ENCODE measurements at places on chromosomes 11 and 22.

DNA sequence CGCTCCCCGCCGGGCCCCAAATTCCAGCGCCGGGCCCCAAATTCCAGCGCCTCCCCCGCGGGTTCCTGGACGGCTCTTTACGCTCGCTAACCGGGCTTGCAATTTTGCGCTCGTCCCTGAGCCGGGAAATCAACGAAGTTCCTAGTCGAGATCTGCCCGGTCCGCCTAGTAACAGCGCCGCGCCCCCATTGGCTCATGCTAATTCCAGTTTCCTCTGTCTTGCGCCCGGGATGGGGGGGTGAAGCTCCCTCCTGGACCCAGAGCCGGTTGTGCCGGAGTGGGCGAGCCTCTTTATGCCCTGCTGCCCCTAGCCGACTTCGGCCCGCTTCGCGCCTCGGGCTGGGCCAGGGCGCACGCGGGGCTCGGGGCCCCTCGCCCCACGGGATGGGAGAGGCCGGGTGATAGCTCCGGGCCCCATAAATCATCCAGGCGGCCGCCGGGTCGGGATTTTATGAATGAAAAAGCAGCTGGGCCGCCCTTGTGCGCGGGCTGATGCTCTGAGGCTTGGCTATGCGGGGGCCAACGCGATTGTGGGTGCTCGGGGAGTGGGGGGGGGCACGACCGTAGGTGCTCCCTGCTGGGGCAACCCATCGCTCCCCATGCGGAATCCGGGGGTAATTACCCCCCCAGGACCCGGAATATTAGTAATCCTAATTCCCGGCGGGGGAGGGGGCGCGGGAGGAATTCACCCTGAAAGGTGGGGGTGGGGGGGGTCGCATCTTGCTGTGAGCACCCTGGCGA is 1.8 kb upstream of the CCND1 start:
- DNase-seq = no peak

GRCh38 chr11:86917589-86917988 is 37.6 kb downstream of the FZD4 start:
- DNase-seq = no peak

DNA sequence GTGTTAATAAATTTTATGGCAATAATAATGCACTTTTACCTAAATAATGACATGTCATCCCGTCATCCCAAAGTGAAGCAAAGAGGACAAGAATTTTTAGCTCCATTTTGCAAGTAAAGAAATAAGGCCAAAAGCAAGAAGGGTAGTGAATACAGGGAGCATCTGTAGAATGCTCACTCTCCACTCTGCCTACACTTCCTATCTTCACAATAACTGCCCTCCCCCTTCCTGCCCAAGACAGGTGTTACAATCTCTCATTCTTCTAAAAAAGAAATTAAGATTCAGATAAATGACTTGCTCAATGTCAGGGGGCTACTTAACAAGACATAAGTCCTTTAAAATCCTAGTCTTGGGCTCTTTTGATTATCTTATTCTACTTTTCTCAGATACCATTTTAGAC is 8.9 kb downstream of the RDX start:
- DNase-seq = no peak

- peak; percentile 22 for DNase-seq
Measured at GRCh38 chr22:40463017-40463631, 92.7 kb downstream of the SGSM3 start.

- DNase-seq = peak; percentile 57
Measured at GRCh38 chr22:37498289-37498909, 12.2 kb upstream of the MFNG start.

GRCh38 chr22:27580311-27580897 is 221.2 kb downstream of the MN1 start:
- DNase-seq = no peak

DNA sequence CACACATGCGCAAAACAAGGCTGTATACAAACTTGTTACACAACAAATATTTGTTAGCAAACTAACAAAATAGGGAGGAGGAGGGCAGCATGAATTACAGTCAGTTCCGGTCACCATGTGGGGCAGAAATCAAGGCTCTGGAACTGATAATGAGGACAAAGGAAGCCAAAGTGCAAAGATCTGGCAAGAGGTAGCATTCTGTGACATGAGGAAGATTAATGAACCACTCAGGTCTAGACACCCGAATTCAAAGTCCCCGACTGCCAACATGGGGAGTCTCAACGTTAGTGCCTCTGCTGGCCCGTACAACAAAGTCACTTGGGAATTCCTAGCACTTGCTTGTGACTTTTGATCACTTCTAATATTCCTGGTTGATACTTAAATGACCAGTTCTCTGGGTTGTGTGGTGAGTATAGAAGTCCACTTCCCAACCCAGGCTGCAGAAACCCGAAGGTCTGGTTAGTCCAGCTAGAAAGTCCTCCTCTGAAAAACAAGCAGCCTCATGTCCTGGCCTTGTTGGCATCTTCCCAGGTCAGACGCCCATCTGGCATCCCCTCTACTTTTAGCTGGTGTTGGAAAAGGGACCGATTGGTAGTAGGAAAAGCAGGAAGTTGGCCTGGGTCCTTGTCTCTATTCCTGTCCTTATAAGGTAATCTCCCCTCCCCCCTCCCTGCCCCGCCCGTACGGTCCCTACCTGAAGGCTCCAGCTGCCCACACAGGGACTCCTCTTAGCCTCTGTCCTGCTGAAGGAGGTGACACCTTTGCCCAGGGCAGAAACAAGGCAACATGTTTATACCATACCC is 1.6 kb downstream of the SUN2 start:
- no peak for DNase-seq

- DNase-seq = no peak
Measured at GRCh38 chr11:133040289-133040900, 491.9 kb downstream of the OPCML start.

DNA sequence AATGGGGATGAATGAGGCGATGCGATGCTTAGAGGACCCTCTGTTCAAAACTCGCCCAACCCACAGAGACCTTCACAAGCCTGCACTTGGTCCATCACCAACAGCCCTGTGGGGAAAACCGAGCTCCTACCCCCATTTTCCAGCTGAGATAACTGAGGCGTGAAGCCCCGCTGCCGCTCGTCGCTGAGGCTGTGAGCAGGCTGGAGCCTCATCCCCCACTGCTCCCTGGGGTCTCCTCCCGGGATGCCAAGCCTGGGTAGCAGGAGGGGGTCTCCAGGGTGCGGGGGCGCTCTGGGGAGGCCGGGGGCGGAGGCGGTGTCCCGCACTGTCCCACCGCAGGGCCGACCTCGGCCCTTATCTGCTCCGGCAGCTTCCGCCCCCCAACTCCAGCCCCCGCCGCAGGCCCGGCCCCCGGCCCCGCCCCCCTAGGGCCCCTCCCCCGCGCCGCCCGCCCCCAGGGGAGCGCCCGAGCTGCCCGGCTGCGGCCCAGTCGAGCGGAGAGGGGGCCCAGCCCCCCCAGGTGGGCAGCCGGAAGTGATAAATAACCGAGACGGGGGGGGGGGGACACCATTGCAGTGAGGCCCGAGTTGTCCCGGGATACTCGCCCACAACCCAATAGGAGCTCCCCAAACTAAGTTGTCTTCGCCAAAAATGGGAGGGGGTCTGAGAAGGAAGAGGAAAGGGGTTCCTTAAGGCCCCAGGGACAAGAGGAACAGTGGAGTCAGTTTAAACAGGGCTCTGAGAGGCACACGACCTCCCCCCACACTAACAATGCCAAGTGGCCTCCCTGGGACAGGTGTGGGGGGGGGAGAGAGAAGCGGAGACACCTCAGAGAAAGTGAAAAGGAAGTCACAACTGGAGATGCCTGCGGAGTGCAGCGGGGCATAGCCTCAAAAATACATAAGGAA is 8.3 kb upstream of the SLC39A13 start:
- peak; percentile 42 for DNase-seq

DNA sequence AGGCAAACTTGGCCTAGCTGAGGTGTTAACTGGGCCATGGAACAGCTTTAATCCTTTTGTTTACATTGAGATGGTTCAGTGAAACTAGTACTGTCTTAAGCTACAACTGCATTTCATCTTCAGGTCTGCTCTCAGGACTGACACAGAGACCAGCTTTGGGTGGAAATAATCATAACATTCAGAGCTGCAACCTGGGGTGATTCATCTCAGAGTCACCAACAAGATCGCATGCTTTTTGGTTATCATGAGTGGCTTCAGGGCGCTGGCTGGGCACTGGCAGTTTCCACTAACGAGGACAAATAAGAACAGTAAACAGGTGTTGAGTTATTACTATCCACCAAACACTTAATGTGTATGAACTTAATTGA is 60.9 kb upstream of the PAX6 start:
- DNase-seq = no peak

DNA sequence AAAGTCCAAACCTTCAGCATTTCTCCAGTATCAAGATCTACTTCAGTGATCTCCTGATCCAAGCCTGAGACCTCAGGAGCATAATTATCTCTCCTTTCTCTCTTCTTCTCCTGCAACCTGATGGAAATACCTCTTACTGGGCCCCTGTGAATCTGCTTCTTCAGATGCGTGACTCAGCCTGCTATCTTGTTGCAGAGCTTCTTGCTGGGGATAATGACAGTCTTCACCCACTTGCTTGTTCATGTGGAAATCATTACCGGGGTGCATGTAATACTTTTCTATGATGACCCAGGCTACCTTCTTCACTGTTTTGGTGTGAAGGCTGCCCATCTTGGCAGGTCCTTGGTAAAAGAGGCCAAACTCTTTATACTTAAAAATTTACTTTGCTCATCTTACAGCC is 140.0 kb upstream of the POU2AF2 start:
- no peak for DNase-seq

GRCh38 chr22:39024519-39025308 is 3.8 kb downstream of the APOBEC3D start:
- DNase-seq = peak; percentile 22

GRCh38 chr11:130672911-130673310 is 224.5 kb downstream of the ADAMTS15 start:
- no peak for DNase-seq

- peak; percentile 77 for DNase-seq
Measured at GRCh38 chr22:41197038-41197972, 7.8 kb upstream of the L3MBTL2 start.

- no peak for DNase-seq
Measured at GRCh38 chr11:95245038-95245437, 14.0 kb upstream of the SESN3 start.

DNA sequence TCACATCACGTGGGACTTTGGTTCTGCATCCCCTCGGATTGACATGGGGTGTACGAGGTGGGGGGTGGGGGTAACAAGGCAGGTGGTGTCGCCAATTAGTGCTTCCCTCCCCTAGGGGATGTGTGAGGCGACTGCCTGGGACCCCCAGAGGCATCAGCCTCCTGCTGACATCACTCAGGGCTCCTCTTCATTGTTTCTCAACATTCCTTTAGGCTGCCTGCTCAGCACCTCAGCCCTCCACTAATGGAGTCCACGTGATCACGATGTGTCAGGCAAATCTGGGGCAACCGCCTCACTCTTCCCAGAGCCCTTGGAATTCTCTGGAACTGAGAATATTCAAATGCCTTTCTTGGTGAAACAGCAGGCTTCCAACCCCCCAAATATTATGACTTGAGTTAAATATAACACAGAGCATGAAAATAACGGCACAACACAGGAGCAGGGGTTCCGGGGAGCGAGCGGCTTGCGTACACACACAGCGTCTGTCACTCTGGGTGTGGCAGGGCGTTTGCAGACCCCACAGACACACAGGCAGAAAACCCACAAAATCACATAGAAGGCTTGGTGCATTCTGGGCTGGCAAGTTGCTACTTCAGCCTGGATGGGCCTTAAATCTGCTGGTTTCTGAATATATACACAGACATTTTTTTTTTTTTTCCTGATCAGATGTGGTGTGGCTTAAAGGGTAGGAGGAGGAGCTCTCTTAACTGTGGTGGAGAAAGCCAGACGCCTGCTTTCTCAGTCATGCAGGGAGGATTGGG is 170.1 kb upstream of the CADM1 start:
- no peak for DNase-seq

DNA sequence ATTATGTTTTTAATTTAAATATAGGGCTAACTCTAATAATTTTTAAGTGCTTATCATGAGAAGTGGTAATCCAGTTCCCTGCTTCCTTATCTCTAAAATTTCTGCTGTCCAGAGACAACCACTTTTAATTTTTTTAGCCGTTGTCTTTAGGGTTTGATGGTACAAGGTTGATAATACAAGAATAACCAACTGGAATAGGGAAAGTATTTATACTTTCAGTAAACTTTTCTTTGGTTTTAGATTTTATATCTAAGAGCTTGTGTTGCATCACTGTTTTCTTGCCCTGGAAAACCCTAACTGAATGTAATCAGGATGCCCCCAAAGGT is 46.5 kb upstream of the ADORA2A start:
- no peak for DNase-seq

DNA sequence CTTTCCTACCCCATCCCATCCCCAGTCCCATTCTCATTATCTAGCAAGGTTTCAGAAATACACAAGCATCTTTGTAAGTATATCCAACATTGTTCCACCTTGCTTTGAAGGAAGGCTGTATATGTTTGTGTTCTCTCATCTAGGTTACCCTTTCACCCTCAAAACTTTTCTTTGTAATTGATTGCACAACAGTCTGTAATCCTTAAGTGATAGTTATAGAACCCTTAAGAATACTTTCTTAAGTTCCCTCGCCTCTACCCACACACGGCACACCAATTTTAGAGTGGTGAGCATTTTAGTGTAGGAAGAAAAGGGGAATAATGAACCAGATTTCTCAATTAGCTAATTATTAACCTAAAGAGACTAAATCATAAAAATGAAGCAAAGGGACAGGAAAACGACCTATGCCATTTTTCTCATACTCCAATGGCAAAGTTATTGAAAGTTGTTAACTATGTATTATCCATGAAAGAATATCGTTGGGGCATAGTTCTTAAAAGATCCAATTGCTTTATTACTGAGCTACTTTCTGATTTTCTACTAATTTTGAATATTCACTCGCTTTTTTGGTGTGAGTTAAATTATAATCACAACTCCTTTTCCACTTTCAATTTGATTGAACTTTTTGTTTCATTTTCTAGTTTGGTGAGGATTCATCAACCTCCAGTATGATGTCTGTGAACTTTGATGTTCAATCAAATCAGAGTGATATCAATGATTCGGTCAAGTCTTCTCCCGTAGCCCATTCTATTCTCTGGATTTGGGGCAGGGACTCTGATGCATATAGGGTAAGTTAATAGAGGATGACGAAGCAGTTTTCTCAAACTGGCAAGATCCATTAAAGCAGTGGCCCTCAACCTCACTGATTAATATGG is 44.9 kb downstream of the TTC17 start:
- no peak for DNase-seq

GRCh38 chr11:62501432-62501891 is 45.1 kb downstream of the AHNAK start:
- DNase-seq = no peak

DNA sequence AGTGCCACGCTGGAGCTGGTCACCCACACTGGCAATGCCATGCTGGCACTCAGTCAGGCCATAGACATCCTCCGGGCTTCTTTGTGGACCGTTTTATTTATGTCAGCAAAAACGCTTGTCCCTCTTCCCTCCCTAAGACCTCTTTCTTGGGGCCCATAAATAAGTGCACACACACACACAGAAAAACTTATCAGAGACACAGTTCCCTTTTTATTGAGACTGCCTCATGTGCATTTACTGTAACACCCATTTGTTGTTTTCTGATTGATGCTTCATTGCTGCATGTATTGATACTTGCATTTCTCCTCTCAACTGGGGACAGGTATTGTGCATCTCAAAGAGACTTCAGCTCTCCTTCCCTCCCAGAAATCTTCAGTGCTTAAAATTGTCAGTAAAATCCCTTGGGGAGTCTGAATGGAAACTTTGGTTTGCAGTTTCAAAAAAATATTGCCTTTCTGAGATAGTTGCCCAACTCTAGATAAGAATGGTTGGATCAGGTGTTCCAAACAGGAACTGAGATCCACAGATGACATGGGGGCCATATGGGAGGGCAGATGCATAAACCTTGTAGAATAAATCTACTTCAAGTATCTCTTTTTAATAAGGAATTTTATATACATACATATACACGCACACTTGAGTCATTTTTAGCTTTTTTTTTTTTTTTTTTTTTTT is 50.9 kb downstream of the PPP2R1B start:
- DNase-seq = no peak
